Thoracic aorta (tissue), 2 donors: ENCODE measurements at places on chromosomes 2 and 18. TPM values are rescaled to one million over a fixed set of nuclear protein-coding genes. Genes with fewer than 3 reads are reported as not detected.

- DNase-seq = no peak
Measured at GRCh38 chr18:14104906-14105748, 27.1 kb downstream of the ZNF519 start.

CFC1 gene
- not detected for total RNA-seq

STAMBP gene
- total RNA-seq = 23.8 TPM

DNA sequence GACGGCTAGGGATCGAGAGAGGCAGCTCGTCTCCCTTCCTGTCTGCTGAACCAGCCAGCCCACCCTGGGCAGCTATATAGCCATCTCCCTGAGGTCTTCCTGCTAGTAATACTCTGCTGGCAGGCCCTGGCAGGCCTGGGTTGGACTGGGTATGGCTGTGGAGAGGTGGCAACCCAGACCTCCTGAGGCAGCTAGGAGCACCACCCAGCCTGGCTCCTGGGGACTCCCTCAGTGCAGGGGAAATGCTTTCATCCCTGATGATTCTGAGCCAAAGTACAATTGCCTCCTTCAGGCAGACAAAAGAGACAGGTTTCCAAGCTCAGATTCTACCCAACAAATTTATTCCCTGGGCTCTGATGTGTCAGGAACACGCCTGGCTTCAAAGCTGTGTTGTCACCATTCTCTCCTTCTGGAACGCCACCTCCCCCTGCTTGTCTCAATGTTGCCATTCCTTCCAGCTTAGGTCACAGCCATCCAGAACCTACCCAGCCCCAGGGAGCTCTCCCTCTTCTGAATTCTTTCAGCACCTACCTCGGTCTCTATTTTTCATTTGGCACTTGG is 4.7 kb upstream of the DNAJB2 start:
- no peak for DNase-seq

DNA sequence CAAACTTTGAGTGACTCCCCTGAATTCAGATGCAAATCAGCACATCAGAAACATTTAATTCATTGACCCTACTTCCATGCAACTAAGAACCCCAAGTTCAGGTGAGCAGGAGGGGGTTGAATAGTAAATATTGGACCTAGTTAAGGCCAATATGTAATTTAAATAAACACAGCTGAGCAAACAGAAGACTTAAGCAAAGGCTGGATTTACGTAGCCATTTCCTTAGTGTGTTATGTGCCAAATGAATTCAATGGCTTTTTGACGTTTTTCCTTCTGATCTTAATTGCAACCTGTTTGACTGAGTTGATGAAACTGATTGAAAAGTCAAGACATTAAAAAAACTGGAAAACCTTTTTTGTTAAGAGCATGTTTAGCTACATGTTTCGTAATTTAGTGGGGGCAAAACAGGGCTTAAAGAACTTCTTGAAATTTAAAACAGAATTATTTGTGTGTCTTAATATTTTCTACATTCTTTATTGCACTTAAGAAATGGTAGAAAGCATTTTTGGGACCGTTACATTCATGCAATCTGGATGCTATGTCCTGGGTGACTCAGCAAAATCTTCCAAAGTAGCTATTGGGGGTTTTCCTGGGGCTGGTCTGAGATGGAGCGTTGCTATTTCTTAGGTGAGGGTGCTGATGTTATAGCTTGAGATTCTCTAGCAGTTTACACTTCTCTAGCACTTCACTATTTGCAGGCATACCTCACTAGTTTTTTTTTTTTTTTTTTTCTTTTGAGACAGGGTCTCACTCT is 25.5 kb upstream of the KCNE4 start:
- no peak for DNase-seq

GRCh38 chr2:191262436-191262835 is 17.2 kb downstream of the MYO1B start:
- DNase-seq = no peak

DNA sequence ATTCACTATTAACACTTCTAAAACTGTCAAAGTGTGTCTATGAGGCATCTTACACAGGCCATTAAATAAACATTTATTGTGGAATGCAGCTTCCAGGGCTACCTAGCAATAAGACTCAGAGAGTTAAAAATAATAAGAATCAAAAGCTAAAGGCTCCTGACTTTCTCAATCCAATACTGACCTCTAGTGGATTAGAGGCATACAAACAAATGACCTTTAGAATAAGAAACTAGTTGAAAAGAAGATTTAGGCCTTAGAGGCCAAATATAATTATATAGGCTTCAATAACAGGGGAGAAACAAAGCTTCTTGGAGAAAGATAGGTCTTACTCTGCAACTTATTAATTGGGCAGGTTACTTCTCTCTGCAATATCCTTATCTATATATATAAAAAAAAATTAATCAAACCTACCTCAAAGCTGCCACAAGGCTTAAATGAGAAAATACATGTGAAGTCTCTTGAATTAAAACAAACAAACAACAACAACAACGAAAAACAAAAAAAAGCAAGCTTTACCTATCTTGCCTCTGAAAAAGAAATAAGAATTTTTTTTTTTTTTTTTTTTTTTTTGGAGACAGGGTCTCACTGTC is 246.1 kb downstream of the EXOC6B start:
- no peak for DNase-seq

DNA sequence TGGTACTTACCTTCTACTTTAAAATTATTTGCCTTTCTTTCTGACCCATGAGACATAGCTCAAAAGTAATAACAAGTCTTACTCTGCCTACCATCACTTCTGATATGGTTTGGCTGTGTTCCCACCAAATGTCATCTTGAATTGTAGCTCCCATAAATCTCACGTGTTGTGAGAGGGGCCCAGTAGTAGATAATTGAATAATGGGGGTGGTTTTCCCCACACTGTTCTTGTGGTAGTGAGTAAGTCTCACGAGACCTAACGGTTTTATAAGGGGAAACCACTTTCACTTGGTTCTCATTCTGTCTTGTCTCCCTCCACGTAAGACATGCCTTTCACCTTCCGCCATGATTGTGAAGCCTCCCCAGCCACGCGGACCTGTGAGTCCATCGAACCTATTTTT is 47.5 kb downstream of the GALNT3 start:
- DNase-seq = no peak

- no peak for DNase-seq
Measured at GRCh38 chr18:44916429-44917207, 235.9 kb downstream of the SETBP1 start.

DSG1 gene
- total RNA-seq = not detected

DNA sequence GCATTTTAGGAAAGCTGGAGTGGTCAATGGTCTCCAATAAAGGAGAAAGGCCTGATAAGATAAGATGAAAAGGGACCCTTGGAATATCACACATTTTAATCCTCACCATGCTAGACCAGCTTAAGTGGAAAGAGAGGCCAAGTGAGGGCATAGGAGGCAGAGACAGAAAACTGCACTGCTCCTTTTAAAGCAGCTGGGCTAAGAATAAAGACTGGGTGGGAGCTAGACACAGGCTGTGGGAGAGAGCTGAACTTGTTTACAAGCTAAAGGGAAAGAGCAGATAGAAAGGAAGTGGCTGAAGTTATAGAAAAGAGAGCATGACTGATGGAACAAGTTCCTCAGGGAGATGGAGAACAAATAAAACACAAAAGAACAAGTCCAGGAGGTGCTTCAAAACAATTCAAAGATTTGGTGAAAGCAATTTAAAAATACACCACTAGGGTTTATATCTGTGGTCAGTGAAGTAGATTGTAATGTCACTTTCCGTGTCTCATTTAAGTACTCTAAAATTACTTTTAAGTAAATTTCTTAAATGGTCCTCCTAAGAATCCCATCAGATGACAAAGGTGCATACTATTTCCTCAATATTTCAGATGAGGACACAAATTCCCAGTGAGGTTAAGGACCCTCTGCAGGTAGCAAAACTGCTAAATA is 7.5 kb downstream of the COL5A2 start:
- no peak for DNase-seq

- DNase-seq = peak; percentile 7
Measured at GRCh38 chr2:191678437-191679100, 633 bp downstream of the NABP1 start.

DNA sequence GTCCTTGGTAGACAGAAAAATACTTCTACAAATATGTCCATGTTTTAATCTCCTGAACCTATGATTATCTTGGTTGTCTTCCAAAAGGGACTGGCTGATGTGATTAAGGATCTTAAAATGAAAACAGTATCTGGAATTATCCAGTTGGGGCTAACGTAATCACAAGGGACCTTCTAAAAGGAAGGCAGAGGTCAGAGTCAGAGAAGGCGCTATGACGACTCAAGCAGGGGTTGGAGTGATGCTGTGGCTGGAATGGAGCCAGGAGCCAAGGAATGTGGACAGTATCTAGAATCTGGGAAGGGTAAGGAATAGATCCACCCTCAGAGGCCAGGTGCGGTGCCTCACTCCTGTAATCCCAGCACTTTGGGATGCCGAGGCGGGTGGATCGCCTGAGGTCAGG is 4.2 kb upstream of the USP14 start:
- no peak for DNase-seq

DNA sequence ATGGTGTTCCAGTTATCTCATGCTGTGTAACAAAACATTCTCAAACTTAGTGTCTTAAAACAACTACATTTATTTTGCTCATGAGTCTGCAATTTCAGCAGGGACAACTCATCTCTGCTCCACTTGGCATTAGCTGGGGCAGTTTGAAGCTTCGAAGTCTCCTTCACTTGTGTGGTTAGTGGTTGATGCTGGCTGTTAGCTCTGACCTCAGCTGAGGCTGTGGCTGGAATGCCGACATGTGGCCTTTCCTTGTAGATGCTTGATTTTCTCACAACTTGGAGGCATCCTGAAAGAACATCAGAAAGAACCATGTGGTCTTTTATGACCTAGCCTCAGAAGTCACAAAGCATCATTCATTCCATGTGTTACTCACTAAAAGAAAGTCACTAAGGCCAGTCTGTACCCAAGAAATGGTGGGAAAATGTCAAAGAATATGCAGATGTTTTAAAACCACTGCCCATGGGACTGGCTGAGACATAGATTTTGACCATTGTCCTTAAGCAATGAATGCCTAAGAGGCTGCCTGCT is 3.8 kb upstream of the TMSB10 start:
- no peak for DNase-seq

IL36A gene
- total RNA-seq = not detected

- no peak for DNase-seq
Measured at GRCh38 chr2:105961599-105962146, 217.0 kb downstream of the NCK2 start.

DNA sequence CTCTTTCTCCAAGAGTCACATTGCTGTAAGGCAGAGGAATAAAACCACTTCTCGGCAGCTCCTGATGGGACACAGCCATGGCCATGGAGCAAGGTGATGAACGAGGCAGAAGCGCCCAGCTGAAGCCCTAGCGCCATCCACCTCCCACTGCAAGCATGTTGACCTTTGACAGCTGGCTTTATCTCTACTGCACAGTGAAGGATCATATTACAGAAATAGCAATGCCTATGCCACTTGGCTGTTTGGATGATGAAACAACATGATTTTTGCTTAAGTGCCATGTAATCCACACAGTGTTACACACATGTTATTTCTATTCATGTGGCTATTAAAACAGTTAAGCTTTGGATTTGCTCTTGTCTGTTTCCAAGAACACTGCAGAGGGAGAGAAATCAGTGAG is 167.7 kb downstream of the VAPA start:
- no peak for DNase-seq

NGEF gene
- 3.6 TPM for total RNA-seq

DNA sequence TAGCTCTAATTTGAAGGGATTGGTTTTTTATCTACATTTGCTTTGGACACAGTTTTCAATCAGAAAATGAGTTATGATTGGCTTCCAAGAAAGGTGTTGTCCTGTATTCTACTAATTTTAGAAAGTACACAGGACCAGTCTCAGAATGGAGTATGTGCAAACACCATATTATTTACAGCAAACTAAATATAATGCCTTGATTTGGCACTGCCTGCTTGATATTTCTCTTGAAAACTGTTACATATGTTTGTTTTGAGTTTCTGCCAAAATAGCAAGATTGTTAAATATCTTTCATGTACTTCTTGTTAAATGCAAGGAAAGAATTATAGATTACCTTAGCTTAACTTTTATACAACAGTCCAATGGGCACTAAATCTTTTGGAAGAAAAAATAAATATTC is 694.9 kb downstream of the KCNJ3 start:
- DNase-seq = no peak

DNA sequence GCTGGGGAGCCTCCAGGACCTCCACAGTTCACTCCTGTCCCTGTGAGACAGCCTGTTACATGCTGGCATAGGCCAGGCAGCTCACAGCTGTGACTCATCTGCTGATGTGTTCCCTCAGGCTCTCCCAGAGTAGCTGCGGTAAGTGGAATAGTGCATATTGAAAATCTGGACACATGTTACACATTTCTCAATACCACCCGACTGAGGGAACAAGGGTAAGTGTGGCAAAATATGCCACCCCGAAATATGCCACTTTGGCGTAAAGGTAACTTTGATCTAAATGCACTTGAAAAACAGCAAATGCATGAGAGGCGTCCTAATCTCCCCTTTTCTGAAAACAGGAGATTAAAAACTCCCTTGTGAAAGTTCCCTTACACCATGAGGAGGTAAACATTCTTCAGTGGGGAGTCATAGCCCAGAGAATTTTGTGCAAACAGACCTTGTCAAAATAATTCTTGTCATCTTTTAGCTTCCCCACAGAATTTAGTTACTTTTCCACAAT is 557.9 kb downstream of the CCDC85A start:
- no peak for DNase-seq

DNA sequence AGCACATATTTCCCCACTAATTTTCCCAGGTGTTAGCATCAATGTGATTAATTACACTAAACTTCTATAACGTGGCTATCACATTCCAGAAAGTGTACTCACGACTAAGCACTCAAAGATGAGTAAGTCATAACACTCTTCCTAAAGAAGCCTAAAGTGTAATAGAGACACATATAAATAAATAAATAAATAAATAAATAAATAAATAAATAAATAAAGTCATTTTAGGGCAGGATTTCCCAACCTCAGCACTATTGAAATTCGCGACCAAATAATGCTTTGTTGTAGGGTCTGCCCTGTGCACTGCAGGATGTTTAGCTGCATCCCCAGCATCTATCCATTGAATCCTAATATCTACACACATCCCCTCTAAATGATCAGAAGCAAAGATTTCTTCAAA is 390.9 kb downstream of the CDH7 start:
- DNase-seq = no peak

GRCh38 chr2:154978244-154978643 is 279.7 kb downstream of the KCNJ3 start:
- no peak for DNase-seq

DNA sequence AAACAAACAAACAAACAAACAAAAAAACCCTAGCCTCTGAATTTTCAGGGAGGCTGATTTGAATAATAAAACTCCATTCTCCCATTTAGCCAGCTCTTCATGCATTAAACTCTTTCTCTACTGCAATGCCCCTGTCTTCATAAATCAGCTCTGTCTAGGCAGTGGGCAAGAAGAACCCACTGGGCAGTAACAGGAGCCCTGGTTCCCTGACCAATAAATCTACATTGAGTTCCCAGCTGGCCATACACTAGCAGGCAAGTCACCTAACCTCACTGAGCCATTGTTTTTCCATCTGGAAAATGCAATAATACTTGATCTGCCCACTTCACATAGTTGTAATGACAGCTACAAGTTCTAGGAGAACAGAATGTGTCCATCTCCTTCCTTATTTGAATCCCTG is 57.6 kb upstream of the YPEL5 start:
- DNase-seq = no peak
